T follicular helper cell (primary cell): ENCODE measurements at places on chromosomes 7 and 10.

DNA sequence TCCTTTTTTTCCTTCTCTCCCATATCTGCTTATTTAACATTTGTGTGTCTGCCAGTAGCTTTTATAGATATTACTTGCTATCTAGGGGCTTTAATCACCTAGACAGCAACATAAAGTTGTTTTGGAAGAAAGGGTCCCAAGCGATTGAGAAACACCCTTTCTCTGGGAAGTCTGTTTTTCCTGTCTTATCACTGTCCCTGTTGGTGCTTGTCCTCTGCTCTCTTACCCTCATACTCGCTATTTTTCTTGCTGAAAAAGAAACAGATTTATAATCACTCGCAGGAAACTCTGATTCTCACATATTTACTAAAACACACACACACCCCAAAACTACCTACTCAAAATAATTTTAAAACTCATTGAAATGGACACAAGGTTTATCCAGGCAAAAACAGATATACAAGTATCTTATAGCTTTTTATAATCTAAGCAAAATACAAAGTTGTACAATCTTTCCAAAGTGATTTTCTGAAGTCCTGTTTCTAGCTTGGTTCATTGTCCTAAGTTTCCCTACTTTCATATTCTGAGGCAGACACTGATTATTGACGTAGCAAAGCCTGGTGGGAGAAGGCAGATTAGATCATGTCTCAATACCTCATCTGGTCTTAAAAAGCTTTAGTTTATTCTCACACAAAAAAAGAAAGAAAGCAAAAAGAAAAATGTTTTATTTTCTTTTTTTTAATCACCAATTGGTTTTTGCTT, 157.3 kb downstream of the CACNA2D1 start:
- DNase-seq: no peak

GRCh38 chr7:76278540-76278939, 23.9 kb upstream of the HSPB1 start:
- DNase-seq: no peak

GRCh38 chr10:116115797-116116196, 157.2 kb downstream of the GFRA1 start:
- no peak for DNase-seq

- peak; percentile 32 for DNase-seq
Observed at GRCh38 chr10:132961787-132962622, 19.6 kb upstream of the CFAP46 start.
